ENCODE measurements at places on chromosomes 3 and 15.

- no peak for DNase-seq
Observed at GRCh38 chr3:186786922-186787321, 3.5 kb downstream of the EIF4A2 start.

DNA sequence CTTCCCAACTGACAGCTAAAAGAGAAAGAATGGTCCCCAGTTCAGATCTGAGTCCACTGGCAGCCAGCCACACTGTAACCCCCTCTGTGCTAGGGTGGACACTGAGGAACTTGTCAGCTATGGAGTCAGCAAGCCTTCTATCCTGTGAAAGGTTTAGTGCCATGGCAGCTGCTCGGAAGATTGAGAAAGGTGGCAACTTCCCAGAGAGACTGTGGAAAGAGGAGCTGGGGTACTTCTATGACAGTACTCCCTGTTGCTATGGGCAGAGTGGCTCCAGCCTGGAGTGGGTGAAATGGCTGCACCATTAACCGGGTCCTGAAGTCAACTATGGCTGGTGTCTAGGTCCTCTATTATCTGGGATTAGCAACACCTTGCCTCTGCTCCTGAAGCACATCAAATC, 447.2 kb downstream of the EPHB1 start:
- no peak for DNase-seq

DNA sequence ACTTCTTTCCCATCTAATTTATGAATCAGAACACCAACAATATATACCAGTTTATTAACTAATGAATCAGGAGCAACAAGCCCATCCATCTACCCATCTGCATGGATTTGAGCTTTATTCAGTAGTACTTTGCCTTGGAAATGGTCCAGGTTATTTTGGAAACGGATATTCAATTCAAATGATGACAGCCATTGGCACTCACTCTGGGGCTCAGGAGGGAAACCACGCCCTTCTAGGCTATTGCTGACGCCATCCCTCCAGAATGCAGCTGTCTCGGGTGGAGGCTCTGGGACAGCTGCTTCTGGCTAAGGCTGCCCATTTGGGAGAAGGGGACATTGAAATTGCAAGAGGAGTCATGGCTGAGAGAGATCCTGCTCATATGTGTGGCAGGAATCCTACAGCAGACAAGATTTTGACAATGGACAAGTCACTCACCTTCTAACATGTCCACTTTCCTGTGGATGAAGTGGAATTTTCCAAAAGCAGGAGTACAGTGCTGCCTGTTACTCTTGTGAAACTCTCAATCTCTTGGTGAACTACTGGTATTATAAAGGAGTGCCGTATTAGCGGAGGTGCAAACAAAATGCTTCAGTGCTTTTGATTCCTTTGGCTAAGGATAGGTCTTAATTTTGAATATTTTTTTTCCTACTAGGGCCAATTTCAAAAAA, 29.3 kb upstream of the TRAK1 start:
- no peak for DNase-seq

GRCh38 chr15:81014446-81015093, 13.8 kb downstream of the TLNRD1 start:
- DNase-seq, result no peak

DNA sequence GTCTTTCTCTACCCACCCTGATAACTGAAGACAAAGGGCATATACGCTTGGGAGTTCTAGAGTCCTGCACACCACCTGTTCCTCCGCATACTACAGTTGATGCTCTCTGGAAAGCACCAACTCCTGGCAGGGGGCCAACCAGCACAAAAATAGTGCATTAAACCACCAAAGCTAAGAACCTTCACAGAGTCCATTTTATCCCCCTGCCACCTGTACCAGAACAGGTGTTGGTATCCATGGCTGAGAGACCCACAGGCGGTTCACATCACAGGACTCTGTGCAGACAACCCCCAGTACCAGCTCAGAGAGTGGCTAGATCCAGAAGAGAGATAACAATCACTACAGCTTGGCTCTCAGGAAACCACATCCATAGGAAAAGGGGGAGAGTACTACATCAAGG, 114.4 kb upstream of the POU1F1 start:
- DNase-seq, result no peak

DNA sequence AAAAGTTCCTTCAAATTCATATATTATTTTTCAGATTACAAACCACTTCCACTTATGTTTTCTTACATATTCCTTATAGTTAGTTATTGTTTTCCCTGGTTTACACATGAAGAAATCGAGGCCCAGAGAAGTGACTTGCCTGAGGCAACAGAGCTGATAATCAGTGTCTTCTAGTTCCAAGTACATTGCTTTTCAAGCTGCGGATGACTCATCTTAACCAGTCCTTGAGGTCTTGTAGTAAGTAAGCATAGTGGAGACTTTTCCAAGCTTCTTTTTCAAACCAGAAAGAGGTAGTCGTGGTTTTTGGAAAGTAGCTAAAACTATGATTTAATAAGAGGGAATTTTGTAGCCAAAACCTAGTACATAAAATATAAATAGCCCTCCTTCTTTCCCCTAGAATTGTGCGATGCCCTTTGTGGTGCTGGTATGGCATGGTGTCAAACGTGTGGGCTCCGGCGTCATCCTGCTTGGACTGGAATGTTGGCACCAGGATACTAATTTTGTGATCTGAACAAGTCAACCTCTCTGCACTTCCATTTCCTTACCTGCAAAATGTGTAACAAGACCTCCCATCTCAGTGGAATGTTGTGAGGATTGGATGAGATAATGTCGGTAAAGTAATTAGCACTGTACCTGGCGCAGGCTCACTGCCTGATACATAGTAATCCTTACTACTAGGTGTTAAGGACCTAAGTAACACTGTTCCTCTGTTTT, 19.0 kb upstream of the DLG1 start:
- no peak for DNase-seq

DNA sequence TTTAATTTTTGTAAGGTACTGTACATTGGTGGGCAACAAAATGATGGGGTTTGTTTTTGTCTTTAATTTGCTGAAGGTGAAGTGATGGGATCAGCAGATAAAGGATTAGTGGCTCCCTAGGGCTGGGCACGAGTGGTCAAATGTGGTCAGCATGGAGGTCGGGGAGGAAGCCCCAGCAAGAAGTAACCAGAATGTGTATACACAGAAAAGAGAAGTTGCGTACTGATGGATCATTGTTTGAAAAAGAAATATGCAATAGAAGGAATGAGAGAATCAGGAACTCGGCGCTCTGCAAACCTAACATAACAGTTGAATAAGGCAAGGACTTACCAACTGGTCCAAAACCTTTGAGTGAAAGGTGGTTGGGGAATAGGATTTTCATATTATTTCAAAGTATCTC, 1.5 kb downstream of the TMOD2 start:
- no peak for DNase-seq

DNA sequence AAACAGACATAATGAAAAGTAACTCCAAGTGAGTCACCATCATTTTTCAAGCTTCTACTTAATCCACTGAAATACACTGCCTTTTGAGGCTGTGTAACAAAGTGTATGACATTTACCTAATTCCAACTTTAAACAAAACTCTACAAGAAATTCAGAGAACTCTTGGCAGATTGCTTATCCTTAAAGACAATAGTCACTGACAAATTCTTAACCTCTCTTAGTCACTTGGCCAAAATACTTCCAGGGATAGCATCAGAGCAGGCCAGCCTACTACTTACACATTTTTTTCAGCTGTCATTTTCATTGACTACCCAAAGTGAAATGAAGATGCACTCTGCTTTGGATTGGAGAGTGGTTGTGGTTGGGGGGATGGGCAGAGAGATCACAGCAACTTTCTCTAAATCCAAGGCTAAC, 3.6 kb downstream of the WWTR1 start:
- no peak for DNase-seq

GRCh38 chr15:58742022-58742813, 7.3 kb downstream of the ADAM10 start:
- DNase-seq, result no peak

- no peak for DNase-seq
Observed at GRCh38 chr3:102661707-102662497, 227.1 kb downstream of the ZPLD1 start.

DNA sequence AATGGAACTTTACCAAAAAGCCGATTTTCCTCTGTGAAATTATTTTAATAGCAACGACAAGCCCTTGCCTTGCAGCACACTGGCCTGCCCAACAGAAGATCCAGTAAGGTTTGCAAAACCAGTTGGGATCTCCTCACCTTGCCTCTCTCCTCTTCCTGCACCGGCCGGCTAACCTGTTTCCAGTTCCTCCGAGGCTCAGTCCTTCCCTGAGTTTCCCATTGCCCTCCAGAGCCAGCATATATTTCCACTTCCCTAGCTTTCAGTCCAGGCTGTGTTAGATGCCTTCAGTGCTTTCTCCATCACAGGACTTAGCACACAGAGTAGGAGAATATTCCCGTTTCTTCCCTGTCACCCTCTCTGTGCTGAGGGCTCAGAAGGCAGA, 60.3 kb downstream of the NOX5 start:
- no peak for DNase-seq

GRCh38 chr15:93206893-93207292, 117.9 kb upstream of the RGMA start:
- DNase-seq, result no peak

GRCh38 chr3:128684986-128685726, 34.5 kb upstream of the RPN1 start:
- no peak for DNase-seq

GRCh38 chr3:53342353-53342752, 5.0 kb downstream of the DCP1A start:
- DNase-seq, result no peak

GRCh38 chr15:68310178-68310803, 32.7 kb downstream of the FEM1B start:
- DNase-seq, result no peak

Data from activated CD8-positive, alpha-beta memory T cell treated with anti-CD3 and anti-CD28 coated beads for 48 hours (primary cell).